ENCODE measurements at places on chromosomes 5 and 9.
A peak's percentile ranks its signal among the peaks of the same experiment; 100 is the strongest.

DNA sequence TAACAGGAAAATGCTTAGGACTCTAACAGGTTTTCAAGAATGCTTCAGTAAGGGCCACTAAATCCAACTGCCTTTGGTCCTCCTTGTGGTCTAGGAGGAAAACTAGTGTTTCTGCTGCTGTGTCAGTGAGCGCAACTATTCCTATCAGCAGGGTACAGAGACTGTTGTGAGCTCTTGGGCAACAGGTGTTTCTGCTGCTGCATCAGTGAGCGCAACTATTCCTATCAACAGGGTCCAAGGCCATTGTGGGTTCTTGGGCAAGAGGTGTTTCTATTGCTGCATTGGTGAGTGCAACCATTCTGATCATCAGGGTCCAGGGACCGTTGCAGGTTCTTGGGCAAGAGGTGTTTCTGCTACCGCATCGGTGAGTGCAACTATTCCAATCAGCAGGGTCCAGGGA, 256.3 kb downstream of the CDH10 start:
- no peak for DNase-seq

DNA sequence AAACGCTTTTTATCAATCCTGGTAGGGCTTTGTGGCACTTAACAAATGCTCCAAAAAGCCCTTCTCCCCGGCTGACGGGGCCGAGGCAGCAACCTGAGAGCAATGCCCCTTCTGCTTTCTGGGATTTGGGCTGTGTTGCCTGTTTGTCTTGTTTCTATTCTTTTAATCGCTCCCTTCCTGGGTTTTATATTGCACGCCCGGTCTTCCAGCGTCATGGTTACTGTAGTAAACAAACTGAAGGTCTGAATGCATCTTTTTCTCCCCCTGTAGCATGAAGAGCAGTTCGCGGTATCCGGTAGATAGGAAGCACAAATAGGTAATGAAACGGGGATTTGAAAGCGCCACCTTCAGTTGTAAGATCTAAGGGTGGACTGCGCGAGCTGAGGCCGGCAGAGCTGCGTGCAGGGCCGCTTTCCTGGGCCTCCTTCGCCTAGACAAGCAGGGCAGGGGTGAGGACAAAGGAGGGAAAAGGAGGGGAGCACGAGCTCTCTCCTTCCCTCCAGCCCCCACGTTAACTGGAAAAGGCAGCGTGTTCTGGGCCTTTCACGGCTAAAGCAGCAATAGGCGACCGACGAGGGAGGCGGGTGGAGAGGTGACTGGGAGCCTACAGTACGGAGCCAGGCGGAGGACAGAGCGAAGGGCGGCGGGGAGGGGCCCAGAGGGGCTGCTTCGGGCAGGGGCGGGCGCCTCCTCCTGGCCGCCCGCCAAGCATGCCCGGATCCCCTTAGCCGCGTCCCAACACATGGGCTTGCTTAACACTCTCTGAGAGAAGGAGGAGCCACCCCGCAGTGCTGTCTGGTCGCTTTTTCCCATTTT, 49.3 kb upstream of the ZNF366 start:
- DNase-seq, result peak; percentile 3

DNA sequence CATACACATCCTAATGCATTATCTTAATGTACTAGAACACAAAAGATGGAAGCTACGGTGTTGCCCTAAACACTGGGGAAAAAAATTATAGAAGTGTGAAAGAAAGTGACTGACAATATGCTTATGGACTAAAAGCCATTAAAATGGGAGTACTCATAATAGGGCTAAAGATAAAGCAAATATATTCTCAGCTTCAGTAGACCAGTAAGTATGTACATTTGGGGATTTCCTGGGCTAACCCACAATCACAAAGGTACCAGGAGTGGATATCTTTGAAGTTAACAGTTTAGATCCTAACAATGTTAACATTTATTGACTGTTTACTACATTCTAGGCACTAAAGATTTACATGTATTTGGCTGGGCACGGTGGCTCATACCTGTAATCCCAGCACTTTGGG, 36.9 kb downstream of the PTGER4 start:
- DNase-seq, result no peak

DNA sequence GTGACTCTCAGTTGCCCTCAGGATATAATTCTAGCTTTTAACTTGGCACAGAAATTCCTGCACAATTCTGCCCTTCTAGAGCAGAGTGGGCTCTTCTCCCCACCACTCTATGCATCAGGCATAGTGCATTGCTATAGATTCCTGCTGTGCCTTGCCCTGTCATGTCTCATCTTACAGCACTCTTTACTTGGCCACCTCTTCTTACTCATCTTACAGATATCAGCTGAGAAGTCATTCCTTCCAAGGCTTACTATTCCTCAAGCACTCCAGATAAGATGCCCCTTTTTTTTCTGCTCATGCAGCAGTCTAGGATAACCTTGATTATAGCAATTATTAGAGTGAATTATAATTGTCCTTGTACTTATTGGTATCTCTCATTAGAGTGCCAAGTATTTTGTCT, 5.6 kb downstream of the FAM221B start:
- DNase-seq, result no peak

- no peak for DNase-seq
Observed at GRCh38 chr5:97550164-97550563, 367.1 kb upstream of the RIOK2 start.

DNA sequence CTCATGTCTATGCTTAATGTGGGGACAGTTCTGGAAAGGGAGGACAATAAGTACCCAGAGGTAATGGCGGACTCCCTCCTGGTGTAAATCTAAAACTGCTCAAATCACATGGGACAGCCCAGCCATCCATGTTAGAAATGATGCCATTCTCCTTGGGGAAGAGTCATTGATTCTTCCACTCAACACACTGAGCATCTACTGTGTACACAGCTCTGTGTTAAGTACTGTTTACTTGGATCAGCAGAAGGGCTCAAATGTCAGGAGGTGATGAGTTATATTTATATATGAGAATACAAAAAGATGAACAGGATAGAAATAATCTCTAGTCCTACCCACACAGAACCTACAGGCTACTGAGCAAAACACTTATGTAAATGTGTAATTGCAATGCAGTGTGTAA, 31.8 kb upstream of the NANS start:
- DNase-seq, result no peak

DNA sequence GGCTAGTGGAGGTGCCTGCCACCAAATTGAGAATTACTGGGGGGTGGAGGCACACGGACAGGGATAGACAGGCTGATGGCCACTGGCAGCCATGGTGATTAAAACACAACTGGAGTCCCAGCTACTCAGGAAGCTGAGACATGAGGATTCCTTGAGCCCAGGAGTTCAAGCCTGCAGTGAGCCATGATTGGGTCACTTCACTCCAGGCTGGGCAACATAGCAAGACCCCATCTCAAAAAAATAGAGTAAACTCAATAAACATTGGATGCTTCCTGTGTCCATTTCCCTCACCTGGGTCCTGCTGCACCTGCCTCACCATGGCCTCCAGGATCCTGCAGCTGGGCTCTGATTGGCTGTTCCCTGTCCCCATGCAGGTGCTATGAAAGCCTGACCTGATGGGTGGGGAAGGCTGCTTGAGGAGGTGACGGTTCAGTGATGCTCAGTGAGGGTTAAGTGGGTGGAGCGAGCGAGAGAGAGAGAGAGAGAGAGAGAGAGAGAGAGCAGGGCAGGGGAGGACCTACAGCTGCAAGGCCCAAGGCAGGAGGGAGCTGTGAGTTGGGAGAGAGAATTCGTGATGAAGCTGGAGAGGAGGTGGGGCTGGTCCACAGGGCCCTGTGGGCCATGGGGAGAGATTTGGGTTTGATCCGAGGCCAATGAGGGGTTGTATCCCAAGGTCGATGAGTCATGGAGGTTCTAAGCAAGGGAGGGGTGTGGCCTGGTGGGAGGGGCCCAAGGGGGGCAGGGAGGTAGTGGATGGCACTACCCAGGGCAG, 36.7 kb upstream of the FUBP3 start:
- DNase-seq, result no peak

- no peak for DNase-seq
Observed at GRCh38 chr5:3382782-3383181, 212.8 kb upstream of the IRX1 start.

GRCh38 chr5:38446029-38446522, 110.4 kb downstream of the LIFR start:
- no peak for DNase-seq

- no peak for DNase-seq
Observed at GRCh38 chr9:129511285-129511900, 109.5 kb downstream of the C9orf50 start.

- no peak for DNase-seq
Observed at GRCh38 chr9:129694243-129694646, 28.8 kb downstream of the PRRX2 start.

DNA sequence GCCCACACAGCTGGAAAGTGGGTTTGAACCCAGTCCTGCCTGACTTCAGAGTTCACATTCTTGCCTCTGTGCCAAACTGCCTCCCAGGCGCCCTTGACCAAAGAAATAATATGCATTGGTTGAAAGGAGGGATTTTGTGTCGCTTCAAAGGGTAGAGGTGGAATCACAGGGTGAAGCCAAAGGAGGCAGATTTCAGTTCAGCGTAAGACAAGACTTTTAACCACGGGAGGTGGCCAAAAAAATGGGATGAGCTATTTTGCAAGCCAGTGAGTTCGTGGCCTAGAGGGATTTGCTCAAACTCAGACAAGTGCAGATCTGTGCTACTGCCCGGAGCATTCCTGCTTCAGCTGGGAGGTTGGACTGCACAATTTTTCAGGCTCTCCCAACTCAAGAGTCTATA, 57.6 kb upstream of the RANBP3L start:
- no peak for DNase-seq

DNA sequence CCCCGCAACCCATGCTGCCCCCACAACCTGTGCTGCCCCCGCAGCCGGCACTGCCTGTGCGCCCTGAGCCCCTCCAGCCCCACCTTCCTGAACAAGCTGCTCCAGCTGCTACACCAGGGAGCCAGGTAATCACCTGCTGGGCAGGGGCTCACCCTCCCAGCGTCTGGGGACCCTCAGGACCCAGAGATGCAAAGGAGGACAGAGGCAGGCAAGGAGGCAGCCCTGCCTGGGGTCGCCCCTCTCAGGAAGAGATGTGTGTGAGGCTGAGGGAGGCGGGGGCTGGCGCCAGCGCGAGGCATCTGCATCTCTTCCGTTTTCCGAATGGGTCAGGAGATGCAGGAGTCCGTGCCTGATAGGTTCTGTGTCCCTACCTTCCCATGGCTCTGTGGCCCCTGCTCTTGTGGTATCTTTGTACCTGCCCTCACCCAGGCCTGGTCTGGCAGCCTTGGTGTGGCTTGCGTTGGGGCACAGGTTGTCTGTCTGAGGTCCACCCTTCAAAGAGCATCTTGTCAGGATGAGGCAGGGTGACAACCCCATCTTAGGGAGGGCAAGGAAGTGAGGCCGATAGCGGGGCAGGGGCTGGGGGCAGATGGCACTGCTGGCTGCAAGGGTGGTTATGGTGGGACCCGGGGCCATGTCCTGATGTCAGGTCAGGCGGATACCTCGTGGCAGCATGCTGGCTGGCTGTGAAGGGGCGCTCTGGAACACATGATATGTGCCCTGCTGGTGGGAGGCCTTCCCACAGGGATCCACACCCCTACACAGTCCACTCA, 75.7 kb downstream of the WNK2 start:
- DNase-seq, result no peak

- no peak for DNase-seq
Observed at GRCh38 chr9:5536684-5537083, 26.4 kb downstream of the PDCD1LG2 start.

DNA sequence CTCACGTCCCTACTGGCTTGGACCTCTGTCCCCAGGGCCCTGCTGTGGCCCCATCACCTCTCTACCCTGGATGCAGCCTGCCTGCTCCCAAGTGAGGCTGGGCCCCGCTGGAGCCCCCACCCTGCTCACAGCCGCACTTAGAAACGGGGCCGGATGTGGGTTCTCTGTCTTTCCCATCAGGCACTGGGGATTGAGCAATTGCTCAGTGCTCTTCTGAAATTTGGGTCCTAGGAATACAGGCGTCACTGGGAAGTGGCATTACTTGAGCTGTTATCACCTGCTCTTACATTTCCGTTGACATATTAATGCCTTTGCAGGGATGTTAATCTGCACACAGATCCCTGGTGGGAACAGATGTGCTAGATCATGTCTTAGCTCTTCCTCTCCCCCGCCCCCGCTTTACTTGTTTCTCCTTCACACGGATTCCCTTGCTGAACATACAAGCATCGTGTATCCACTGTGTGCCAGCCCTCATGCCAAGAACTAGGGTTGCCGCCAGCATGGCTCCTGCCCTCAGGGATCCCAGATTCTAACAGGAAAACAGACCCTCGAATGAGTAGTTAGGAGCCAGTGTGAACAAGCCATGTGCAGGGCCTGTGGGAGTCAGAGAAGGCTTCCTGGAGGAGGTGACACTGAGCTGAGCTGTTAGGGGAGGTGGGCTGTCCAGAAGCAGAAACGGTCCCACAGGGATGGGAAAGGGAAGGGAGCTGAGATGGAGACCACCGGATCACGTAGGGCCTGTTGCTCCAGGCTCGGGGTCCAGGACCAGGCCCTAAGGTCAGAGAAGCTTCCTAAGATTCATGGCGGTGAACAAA, 65.1 kb downstream of the NEK6 start:
- no peak for DNase-seq

DNA sequence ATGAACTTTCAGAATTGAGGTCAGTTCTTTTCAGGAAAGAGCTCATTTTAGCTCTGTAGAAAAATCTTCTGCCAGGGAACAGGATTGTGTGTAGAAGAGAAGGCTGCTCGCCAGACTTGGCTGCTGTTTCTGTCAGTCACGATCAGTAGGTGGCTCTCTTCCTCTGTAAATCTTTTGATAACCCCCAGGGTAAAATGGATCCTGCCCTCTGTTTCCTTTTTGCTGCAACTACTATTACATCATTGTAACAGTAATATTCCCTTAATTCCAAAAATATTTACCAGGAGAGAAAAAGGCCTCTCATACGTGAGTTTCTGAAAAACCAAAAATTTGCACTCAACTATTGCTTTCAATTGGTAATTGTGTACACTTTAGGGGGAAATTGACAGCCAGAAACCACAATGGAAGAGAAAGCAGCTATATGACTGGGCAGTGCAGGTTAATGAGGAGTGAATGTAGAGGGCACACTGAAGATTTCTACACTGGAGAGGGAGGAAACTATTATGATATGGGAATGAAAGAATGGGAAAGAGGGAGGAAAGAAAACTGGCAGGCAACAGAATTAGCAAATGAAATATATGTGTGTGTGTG, 12.3 kb downstream of the IFNA21 start:
- DNase-seq, result peak; percentile 4

DNA sequence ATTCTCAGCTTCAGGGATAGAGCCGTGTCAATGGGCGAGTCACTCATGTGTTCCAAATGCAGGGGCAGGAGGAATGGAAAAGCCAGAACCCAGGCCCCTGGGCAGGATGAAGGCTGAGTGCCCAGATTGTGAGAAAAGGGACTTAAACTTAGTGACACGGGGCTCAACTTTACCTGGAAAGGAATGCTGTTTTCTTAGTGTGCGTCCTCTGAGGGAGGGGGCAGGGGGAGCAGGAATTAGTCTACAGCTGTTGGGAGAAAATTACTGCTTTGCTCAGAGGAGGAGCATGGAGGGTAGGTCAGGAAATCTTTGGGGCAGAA, 14.6 kb downstream of the HK3 start:
- no peak for DNase-seq

- DNase-seq, result no peak
Observed at GRCh38 chr5:639584-640213, 27.6 kb downstream of the CEP72 start.
